Right atrium auricular region (tissue), 2 donors: ENCODE measurements at places on chromosomes 7 and 10. TPM values are rescaled to one million over a fixed set of nuclear protein-coding genes. Genes with fewer than 3 reads are reported as not detected.
A peak's percentile ranks its signal among the peaks of the same experiment; 100 is the strongest.

GRCh38 chr10:45058580-45058979 lies 57.9 kb downstream of the ZNF22 start:
- H3K36me3 ChIP-seq, result no peaks in the 10 kb centered on the region
- H3K27me3 ChIP-seq, result no peaks in the 10 kb centered on the region
- DNase-seq, result no peak
- H3K4me3 ChIP-seq, result no peak overlapping the region
- no peak overlapping the region for H3K27ac ChIP-seq
- H3K4me1 ChIP-seq, result no peaks in the 10 kb centered on the region

- H3K27me3 ChIP-seq, result no peaks in the 10 kb centered on the region
- H3K36me3 ChIP-seq, result peaks cover 4% of the 10 kb centered on the region
- DNase-seq, result peak; percentile 11
Measured at GRCh38 chr10:114518401-114519305, 114.4 kb upstream of the AFAP1L2 start.

DNA sequence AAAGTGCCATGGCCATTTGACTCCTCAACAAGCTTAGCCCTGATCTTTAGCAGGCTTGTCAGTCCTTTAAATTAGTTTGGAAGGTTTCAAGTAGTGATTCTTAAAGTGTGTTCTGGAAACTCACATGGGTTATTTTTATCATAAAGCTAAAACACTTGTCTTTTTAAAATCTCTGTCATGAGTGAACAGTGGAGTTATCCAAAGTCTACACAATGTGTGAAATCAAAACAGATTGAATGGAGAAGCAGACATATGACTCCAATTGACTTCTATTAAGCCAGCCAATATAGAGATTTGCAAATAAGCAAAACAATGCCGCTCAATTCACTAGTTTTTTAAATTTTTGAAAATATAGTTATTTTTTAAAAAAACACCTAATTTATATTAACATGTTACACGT lies 53.3 kb upstream of the SORCS3 start:
- H3K36me3 ChIP-seq, result no peaks in the 10 kb centered on the region
- no peaks in the 10 kb centered on the region for H3K27me3 ChIP-seq
- H3K4me1 ChIP-seq, result no peaks in the 10 kb centered on the region

GRCh38 chr10:36448760-36449691 lies 676.4 kb upstream of the ANKRD30A start:
- peak overlapping the region; percentile 83 for H3K27ac ChIP-seq
- H3K36me3 ChIP-seq, result no peaks in the 10 kb centered on the region
- no peaks in the 10 kb centered on the region for H3K27me3 ChIP-seq
- no peak overlapping the region for H3K4me3 ChIP-seq
- H3K4me1 ChIP-seq, result peaks cover 13% of the 10 kb centered on the region

GRCh38 chr7:137151690-137152052 lies 191.9 kb downstream of the PTN start:
- no peaks in the 10 kb centered on the region for H3K36me3 ChIP-seq
- no peaks in the 10 kb centered on the region for H3K27me3 ChIP-seq
- H3K27ac ChIP-seq, result no peak overlapping the region
- no peak overlapping the region for H3K4me3 ChIP-seq
- no peak for DNase-seq

DNA sequence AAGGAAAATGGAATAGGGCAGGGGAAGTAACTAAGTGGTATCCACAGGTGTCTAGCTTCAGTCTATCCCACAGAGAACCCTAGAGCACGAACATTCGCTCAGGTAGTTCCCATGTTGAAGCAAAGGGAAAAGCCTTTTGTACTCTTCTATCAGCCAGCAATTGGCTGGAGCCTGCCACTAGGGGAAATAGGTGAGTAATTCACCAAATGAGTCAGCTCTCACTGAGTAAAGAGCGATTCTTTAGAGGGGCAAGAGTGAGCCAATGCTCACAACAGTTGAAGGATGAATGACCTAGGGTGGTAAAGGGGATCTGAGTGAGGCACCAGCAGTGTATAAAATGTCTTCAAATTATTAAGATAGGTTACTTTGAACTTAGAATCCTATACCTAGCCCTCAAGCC lies 94.1 kb upstream of the ZNF800 start:
- H3K27me3 ChIP-seq, result no peaks in the 10 kb centered on the region
- no peak overlapping the region for H3K4me3 ChIP-seq
- no peak overlapping the region for H3K27ac ChIP-seq

DNA sequence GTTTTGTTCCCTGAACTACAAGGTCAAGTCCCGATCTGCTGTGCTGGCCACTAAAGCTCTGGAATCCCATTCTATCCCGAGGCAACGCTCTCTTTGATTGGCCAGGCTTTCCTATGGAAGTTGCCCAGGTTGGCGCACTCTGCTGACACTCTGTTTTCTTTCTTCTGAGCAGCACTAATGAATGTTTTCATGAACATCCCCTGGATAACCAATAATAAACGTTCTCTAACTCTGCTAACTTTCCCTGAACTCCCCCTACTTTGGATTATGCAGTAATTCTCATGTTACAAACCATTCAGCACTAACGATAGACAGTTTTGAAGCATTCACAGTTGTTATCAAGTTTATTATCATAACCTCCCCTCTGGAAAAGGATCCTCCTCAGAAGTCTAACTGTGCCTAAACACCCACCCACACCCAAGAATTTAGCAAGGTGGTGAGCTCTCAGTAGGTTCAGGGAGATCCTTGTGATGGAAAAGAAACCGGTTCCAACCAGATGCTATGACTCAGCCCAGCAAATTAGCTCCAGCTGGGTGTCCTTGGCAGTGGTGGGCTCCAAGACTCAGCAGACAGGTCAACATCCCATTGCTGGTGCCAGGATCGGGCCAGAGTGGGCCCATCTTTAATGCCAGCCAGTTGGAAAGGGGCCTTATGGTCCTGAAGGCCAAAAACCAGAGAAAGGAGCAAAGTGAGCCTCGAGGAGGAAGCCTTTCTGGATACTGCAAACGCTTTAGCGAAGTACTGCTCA lies 68.4 kb downstream of the CREB3L2 start:
- DNase-seq, result no peak
- H3K27me3 ChIP-seq, result no peaks in the 10 kb centered on the region
- peak overlapping the region; percentile 66 for H3K27ac ChIP-seq

GRCh38 chr10:65910209-65910608 lies 1015.6 kb upstream of the LRRTM3 start:
- H3K27me3 ChIP-seq, result no peaks in the 10 kb centered on the region
- no peak overlapping the region for H3K27ac ChIP-seq
- H3K36me3 ChIP-seq, result no peaks in the 10 kb centered on the region
- peaks cover 10% of the 10 kb centered on the region for H3K4me1 ChIP-seq
- DNase-seq, result no peak
- H3K4me3 ChIP-seq, result no peak overlapping the region

DNA sequence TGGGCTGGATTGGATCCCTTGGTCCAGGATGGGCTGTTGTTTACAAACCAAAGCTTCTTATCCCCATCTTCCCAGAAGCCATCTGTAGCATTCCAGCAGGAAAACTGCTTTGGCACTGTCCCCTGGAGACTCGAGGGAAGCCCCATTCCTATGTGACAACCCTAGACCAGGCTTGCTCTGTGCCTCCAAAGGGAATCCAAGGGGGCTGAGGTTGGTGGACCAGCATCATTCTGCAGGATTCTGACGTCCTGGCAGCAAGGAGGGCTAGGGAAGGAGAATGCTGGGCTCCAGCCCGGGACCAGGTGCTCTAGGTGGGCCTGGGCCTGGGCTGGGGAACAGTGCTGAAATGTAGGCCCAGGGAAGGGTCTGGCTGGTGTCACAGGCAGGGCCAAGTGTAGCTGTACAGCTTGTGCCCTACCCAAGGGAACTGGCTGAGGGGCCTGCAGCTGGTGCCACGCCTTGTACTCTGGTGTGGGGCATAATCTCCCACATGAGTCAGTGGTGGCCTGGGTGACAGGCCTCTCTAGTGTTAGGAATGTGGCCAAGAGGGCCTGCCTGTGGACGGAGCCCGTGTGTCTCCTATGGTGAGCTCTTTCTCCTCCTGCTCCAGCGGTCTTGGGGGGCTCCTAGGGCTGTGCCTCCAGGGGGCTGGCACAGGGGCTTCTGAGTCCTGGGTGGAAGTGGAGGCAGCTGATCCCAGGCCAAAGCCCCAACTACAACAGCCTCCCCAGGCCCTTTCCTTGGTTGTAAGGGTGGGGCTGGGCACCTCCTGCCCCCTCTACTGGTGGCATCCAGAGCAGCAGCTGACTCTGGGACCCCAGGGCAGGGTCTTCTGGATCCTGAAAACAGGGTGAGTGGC lies 25.2 kb downstream of the TRIM8 start:
- DNase-seq, result peak; percentile 76
- no peaks in the 10 kb centered on the region for H3K27me3 ChIP-seq
- H3K27ac ChIP-seq, result peak overlapping the region; percentile 73
- no peak overlapping the region for H3K4me3 ChIP-seq
- no peaks in the 10 kb centered on the region for H3K36me3 ChIP-seq

GRCh38 chr10:80320377-80320776 lies 30.9 kb upstream of the MAT1A start:
- H3K27me3 ChIP-seq, result no peaks in the 10 kb centered on the region
- no peaks in the 10 kb centered on the region for H3K36me3 ChIP-seq
- no peak overlapping the region for H3K27ac ChIP-seq
- no peak overlapping the region for H3K4me3 ChIP-seq

DNA sequence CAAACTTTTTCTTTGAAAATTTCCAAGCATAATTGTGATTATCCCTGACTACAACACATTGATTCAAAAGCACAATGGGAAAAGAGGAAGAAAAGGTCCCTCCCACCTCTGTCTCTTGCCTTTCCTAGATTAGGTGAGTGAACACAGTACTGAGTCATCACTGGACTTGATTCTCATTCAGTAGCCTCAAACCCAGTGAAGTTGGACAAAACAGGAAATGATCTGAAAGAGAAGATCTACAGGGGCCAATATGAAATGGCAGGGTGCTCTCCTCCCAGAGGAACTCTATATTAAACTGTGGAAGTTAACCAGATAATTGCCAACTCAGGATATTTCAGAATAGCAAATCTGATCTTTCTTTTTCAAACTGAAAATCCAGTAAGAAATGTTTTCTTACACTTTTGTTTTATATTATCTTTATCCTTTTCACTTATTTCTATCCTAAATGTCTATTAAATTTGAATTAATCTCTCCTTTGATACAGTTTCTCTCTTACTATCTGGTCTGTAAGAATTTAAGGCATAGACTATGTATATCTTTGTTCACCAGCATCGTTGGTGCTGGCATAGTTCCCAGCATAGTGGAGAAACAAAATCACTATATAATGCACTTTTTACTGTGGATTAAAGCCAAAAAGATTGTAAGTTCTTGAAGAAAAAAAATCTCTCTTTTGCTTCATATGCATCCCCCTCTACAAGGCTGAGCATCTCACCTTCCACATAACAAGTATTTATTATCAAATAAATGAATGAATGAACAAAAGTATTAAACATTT lies 41.4 kb upstream of the IKZF1 start:
- no peaks in the 10 kb centered on the region for H3K4me1 ChIP-seq
- DNase-seq, result no peak
- no peak overlapping the region for H3K4me3 ChIP-seq
- no peak overlapping the region for H3K27ac ChIP-seq

DNA sequence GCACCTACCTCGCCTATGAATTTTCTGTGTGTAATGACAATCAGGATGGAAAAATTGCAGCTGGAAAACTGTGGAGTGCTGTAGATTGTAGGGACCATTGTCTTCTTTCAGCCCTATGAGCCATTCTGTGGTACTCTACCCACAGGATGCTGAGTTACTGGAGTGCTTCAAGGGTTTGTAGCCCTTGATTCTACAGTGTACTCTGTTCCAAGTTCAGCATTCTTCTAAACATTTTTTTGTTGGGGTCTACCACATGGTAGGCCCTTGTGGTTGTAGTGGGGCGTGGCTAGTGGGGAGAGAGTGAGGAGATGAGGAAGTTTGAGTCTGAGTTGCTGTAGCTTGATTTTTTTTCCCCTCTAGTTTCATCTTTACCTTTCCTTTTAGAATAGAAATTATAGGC lies 33.5 kb downstream of the REEP3 start:
- no peaks in the 10 kb centered on the region for H3K4me1 ChIP-seq
- no peaks in the 10 kb centered on the region for H3K36me3 ChIP-seq
- H3K4me3 ChIP-seq, result no peak overlapping the region
- no peak overlapping the region for H3K27ac ChIP-seq
- DNase-seq, result no peak

DNA sequence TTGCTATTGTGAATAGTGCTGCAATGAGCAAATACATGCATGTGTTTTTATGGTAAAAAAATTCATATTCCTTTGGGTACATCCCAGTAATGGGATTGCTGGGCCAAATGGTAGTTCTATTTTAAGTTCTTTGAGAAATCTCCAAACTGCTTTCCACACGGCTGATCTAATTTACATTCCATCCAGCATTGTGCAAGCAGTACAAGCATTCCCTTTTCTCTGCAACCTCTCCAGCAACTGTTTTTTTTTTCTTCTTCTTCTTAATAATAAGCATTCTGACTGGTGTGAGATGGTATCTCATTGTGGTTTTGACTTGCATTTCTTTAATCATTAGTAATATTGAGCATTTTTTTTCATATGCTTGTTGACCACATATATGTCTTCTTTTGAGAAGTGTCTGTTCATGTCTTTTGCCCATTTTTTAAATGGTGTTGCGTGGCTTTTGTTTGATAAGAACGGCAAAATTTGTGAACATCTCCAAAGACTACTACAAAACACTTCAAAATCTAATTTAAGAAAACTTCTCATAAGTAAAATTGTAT lies 136.1 kb upstream of the MYO3A start:
- no peak for DNase-seq
- H3K4me1 ChIP-seq, result no peaks in the 10 kb centered on the region
- no peaks in the 10 kb centered on the region for H3K36me3 ChIP-seq
- no peaks in the 10 kb centered on the region for H3K27me3 ChIP-seq
- H3K27ac ChIP-seq, result no peak overlapping the region

GRCh38 chr10:88330174-88330573 lies 252.9 kb downstream of the RNLS start:
- H3K36me3 ChIP-seq, result no peaks in the 10 kb centered on the region
- no peaks in the 10 kb centered on the region for H3K4me1 ChIP-seq
- H3K4me3 ChIP-seq, result no peak overlapping the region
- no peak for DNase-seq
- H3K27ac ChIP-seq, result no peak overlapping the region

DNA sequence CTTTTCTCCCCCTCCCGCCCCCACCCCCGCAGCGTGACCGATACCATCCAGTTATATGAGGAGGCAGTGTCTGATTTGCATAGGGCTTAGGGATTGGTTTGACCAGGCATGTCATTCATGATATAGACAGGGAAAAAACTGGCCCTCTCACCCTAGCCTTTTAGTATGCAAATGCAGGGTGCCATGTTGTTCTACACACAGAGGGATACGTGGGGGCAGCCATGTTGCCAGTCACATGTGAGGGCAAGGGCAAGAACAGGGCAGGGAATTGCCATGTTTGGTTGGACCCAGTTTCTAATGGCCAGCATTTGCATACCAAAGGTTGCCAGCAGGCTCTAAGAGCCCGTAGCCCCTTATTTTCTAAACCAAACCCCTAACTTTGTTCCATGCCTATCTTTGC lies 552.1 kb downstream of the SORCS1 start:
- H3K36me3 ChIP-seq, result no peaks in the 10 kb centered on the region
- no peaks in the 10 kb centered on the region for H3K27me3 ChIP-seq
- no peak overlapping the region for H3K4me3 ChIP-seq
- no peaks in the 10 kb centered on the region for H3K4me1 ChIP-seq
- DNase-seq, result no peak
- no peak overlapping the region for H3K27ac ChIP-seq

GRCh38 chr10:56928714-56929113 lies 567.7 kb upstream of the ZWINT start:
- H3K4me3 ChIP-seq, result no peak overlapping the region
- H3K36me3 ChIP-seq, result no peaks in the 10 kb centered on the region
- DNase-seq, result no peak
- no peaks in the 10 kb centered on the region for H3K4me1 ChIP-seq
- no peak overlapping the region for H3K27ac ChIP-seq

GRCh38 chr7:106255246-106255645 lies 29.5 kb downstream of the NAMPT start:
- H3K4me3 ChIP-seq, result no peak overlapping the region
- H3K27ac ChIP-seq, result no peak overlapping the region
- H3K27me3 ChIP-seq, result no peaks in the 10 kb centered on the region
- H3K4me1 ChIP-seq, result no peaks in the 10 kb centered on the region

SSC4D gene
- 0.37 TPM for total RNA-seq

GRM8 gene
- total RNA-seq, result not detected

FAM25C gene
- not detected for total RNA-seq

KIF11 gene
- 0.24 TPM for total RNA-seq
